Common myeloid progenitor, CD34-positive (primary cell): ENCODE measurements at places on chromosomes 1 and 21.

GRCh38 chr21:25494804-25495203, 112.5 kb downstream of the MRPL39 start:
- no peak for DNase-seq

- no peak for DNase-seq
These were observed 8.3 kb upstream of the PPM1J start for GRCh38 chr1:112723511-112723839.

DNA sequence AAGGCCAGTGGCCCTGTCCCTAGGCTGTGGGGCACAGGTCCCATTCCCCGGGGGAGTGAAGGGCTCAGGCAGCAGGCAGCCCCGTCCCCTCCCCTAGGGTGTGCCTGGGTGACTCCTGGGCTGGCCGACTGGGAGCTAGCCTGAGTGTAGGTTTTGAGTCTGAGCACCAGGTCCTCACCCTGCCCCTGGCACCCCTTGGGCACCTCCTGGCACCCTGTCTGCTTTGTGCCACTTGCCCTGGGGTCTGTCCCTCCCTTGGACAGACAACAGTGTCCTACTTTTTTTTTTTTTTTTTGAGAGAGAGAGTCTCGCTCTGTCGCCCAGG, 24.2 kb downstream of the RRP1 start:
- no peak for DNase-seq

DNA sequence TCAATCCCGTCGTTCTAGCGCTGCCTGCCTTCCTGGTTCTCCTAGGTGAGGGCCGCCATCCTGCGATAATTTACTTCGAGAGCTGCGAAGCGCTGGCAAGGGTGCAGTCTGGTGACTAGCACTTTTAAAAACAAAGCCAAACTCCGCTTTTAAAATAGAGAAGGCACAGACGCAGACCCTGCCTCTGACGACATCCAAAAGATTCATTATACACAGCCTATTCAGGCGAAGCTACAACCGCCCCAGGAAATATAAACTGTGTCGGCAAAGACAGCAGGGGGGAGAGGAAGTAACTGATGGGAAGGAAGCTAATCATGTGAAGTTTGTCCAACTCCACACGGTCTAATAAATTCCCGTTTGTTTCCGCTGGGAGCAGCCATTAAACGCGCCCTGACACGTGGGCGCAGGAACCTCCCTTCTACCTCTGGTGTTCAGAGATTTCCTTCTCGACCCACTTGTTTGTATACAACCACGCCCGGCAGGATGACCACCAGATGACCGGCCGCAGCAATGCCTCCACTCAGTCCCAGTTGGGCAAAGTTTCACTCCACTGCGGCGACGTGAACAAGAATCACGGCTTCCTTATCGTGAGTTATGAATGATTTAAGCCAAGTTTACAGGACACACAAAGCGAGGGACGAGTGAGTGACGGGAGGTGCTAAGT, 1.3 kb downstream of the GNG12 start:
- DNase-seq, result peak; percentile 59

DNA sequence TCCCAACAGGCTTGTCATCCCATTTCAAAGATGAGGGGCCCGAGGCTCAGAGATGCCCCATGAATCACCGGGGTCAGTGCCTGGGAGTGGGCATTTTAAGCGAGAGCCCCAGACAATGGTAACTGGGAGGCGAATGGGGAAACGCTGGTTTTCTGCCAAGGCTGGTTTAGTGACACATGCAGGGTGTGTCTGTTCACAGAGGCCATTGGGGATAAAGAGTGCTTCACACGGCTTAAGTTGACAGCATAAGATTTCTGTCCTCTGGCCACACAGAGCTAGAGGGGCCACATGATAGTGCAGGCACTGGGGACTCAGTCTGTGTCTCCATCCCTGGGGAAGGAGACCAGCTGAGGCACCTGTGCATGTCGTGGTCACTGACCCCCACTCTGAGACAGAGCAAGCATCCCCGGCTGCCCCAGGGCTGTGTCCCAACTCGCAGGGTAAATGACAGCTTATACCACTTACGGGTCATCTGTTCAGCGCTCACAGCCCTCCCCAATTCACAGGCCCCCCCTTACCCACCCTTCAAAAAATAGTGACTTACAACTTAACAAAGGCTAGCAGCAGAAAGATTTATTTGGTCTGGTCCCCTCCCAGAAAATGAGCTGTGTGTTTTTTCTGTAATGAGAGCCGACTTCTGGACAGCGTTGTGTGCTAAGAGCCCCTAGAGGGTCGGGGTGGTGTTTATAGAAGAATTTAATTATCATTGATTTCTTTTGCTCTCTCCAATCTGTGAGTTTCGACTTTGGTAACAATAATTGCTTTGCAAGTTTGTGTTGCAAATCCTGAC, 34.9 kb upstream of the ARHGEF16 start:
- no peak for DNase-seq

- peak; percentile 41 for DNase-seq
These were observed 18.7 kb upstream of the PEX10 start for GRCh38 chr1:2431103-2431502.

DNA sequence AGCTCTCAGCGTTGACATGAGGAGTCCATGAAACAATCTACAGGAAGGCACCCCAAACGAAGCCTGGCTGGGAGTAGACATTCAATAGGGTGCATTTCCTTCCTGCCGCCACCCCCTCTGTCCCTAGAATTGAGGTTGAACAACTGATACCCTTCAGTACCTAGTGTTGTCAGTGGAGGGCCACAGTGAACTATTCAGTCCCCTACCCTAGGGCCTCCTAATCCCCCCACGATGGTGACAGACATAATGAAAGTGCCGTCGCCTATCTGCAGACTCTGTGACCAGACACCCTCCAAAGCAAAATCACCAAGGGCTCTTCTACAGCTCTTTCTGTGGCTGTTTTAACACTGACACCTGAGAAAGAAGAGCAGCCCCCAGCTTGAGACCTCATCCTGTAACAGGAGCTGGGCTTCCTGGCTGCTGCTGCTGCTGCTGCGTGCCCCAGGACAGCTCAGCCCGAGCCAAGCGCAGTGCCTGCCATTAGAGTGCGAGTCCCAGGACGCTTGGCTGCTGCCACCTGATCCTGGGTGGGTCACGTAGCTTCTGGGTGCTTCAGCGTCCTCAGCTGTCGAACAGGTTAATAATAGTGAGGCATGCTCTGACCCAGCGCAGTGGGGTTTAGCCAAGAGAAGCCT, 183.0 kb downstream of the ZBTB18 start:
- DNase-seq, result peak; percentile 17

- DNase-seq, result no peak
These were observed 122.8 kb upstream of the IPO9 start for GRCh38 chr1:201706109-201706508.

DNA sequence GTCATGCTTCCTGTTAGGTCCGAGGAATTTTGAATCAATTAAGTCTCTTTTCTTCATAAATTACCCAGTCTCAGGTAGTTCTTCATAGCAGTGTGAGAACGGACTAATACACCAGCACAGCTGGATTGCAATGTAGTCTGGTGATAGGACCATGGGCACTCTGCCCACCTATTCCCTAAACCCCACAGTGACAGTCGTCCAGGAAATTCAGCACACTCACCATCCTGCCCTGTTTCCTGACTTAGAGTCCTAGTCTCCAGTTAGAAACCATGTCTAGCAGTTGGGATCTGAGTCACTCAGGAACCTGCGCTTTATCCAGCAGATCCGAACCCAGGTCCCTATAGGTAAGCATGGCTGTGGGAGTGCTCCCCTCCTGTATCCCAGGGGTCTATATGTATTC, 149.3 kb upstream of the TNR start:
- DNase-seq, result no peak
